ENCODE measurements at places on chromosomes 2 and 18. TPM values are rescaled to one million over a fixed set of nuclear protein-coding genes. Genes with fewer than 3 reads are reported as not detected.

DNA sequence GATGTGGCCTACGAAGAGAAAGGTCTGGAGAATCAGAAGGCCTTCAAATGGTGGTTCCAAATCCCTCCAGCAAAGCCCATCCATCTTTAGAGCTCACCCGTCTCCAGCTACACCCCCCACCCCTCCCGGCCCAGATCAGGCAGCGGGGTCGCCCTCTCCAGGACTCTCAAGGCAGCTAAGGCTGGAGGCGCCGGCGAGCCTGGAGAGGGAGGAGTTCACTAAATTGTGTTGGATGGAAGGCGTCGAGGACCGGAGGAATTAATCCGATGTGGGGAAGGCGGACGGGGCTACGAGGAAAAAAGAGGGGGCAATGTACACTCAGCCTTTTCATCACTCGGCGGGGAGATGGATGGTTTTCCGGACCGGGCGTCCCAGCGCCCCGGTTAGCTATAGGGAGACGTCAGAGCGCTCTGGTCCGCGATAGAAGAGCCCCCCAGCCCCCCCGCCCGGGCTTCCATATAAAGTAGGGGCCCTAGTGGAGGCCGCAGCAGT, at the start of gene GRP:
Gene GRP, plus strand, starts transcription at position 487 of the 492 bp plus-strand sequence. CDS start 108 bp downstream, outside the sequence.
- H3K27ac ChIP-seq: no peak within 1 kb of the TSS
- no peaks in the 10 kb centered on the region for H3K36me3 ChIP-seq
- DNase-seq: no peak
- peaks cover 3% of the 10 kb centered on the region for H3K4me1 ChIP-seq
- peaks cover 74% of the 10 kb centered on the region for H3K27me3 ChIP-seq
- H3K4me3 ChIP-seq: no peak within 1 kb of the TSS

UNC80 gene
- not detected for total RNA-seq

DNA sequence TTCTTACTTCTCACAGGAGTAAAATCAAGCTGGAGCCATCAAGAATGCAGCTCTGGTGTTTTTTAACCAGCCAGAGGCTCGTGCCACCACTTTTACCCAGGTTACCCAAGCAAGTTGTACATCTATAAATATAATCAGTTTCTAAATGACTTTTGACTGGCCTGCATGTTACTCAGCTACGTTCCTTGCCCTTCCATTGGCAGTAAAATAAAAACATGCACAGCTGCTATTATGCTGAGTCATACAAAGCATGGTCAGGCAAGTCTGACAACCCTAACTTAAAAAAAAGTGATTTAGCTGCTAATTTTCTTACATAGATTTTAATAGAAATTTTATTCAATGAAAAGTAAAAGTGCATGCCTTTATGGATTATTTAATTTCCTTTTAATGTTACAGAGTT, 111.7 kb upstream of the CSRNP3 start:
- no peaks in the 10 kb centered on the region for H3K36me3 ChIP-seq
- DNase-seq: no peak
- peaks cover 6% of the 10 kb centered on the region for H3K27me3 ChIP-seq
- H3K4me3 ChIP-seq: no peak overlapping the region
- H3K4me1 ChIP-seq: no peaks in the 10 kb centered on the region

DNA sequence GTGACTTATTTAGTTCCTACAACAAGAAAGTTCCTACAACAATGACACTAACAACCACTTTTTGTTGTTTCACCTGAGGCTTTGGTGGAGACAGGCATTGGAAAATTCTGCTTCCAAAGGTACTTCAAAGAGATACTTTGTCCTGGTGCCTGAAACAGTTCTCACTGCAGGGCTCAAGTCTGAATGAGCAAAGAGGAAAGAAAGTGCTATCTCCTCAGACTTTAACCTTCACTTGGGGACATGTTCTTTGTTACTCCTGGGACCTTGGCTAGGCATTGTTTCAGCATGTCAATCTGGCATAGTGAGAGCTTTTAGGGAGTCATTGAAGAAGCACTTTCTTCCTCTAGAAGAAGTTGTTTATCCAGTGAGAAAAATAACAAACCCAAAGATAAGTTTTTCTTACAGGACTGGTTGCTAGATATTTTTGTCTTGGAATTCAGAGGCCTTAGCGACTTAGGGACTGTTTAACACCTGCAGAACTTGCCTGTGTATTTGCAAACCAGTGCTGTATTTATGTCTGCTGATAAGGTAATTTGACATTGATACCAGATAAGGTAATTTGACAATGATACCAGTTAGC, 12.2 kb downstream of the MDH1 start:
- H3K27me3 ChIP-seq: no peaks in the 10 kb centered on the region
- no peaks in the 10 kb centered on the region for H3K4me1 ChIP-seq
- peaks cover 28% of the 10 kb centered on the region for H3K36me3 ChIP-seq
- H3K4me3 ChIP-seq: no peak overlapping the region

KCNG2 gene
- total RNA-seq: not detected

DOCK10 gene
- 273 TPM for total RNA-seq

WIPF1 gene
- 480 TPM for total RNA-seq

PDE11A gene
- not detected for total RNA-seq

QPCT gene
- total RNA-seq: 1.1 TPM

DNA sequence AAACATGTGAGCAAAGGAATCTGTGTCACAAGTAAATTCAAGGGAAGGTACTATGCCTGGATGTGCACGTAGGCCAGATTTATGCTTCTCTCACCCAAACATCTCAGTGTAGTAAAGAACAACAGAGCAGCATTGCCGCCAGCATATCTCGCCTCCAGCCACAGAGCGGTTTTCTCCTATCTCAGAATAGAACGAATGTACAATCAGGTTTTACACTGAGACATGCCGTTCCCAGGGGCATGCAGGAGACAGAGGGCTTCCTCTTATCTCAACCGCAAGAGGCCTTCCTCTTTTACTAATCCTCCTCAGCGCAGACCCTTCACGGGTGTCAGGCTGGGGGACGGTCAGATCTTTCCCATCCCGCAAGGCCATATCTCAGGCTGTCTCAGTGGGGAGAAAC, 175.3 kb downstream of the RPIA start:
- H3K4me3 ChIP-seq: no peak overlapping the region
- H3K27me3 ChIP-seq: peaks cover 32% of the 10 kb centered on the region
- no peak overlapping the region for H3K27ac ChIP-seq
- H3K4me1 ChIP-seq: peaks cover 7% of the 10 kb centered on the region

- no peaks in the 10 kb centered on the region for H3K36me3 ChIP-seq
- no peak overlapping the region for H3K27ac ChIP-seq
- no peak for DNase-seq
- H3K4me1 ChIP-seq: no peaks in the 10 kb centered on the region
These were observed 81.9 kb upstream of the VWC2L start for GRCh38 chr2:214328941-214329340.

DNA sequence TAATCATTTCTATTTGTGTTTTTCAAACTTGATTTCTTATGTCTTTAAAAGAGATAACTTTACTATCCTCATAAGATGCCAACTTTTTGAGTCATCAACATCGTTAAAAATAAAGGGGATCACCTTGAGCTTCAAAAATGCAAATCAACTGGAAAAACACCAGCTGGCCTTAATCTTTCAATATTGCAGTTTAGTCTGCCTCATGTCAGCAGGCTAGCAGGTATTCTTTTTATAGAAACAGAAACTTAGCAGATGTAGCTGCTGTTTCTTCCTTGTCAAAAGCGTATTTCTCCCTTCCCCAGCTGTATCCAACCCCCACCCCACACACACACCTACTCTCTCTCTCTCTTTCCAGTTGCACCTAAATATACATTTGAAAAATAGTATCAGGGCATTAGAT, 154.1 kb upstream of the ZNF804A start:
- no peak overlapping the region for H3K27ac ChIP-seq
- no peaks in the 10 kb centered on the region for H3K36me3 ChIP-seq
- H3K27me3 ChIP-seq: no peaks in the 10 kb centered on the region
- no peaks in the 10 kb centered on the region for H3K4me1 ChIP-seq

GRCh38 chr2:73852020-73852419, 23.3 kb downstream of the STAMBP start:
- no peak overlapping the region for H3K4me3 ChIP-seq
- no peak for DNase-seq
- H3K36me3 ChIP-seq: peaks cover 35% of the 10 kb centered on the region
- no peak overlapping the region for H3K27ac ChIP-seq
- H3K27me3 ChIP-seq: no peaks in the 10 kb centered on the region

- no peak overlapping the region for H3K27ac ChIP-seq
- no peaks in the 10 kb centered on the region for H3K36me3 ChIP-seq
- H3K4me1 ChIP-seq: peaks cover 5% of the 10 kb centered on the region
These were observed 30.1 kb upstream of the ITGA6 start for GRCh38 chr2:172397148-172397834.

FAM124B gene
- 0.17 TPM for total RNA-seq

DNA sequence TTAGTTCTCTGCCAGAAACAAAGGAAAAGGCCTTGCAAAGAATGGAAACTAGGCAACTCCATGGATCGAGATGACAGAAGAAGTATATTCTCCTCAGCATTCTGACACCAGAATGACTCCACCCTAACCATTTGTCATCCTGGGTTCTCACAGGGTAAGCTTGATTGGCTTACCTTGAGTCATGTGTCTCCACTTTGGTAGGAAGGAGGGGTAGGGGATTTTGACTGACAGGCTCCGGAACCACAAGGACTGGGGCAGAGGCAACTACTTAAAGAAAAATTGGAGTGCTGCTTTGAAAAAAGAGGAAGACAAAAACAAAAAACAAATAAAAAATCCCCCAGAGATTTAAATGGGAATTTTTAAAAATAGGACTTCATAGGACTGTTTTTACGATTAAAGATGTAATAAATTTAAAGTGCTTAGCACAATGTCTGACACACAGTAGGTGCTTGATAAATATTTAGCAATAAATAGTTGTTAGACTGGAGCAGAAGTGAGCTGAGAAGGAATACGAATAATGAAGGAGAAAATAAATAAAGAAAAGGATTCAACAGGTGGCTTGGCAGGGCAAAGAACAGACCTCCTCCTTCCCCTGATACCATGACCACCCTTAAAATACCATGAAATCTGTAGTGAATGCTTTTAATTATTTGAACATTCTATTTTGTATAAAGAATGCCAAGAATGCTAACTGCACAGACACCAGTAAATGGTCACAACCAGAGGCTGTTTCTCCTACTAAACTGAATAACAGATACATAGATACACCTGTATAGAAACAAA, 230.2 kb downstream of the CDCA7 start:
- H3K4me1 ChIP-seq: no peaks in the 10 kb centered on the region
- no peaks in the 10 kb centered on the region for H3K36me3 ChIP-seq
- no peak overlapping the region for H3K4me3 ChIP-seq
- no peak for DNase-seq
- H3K27me3 ChIP-seq: peaks cover 19% of the 10 kb centered on the region

GRCh38 chr2:161825429-161825828, 201.2 kb downstream of the SLC4A10 start:
- H3K27ac ChIP-seq: no peak overlapping the region
- H3K27me3 ChIP-seq: no peaks in the 10 kb centered on the region
- H3K36me3 ChIP-seq: no peaks in the 10 kb centered on the region
- peaks cover 3% of the 10 kb centered on the region for H3K4me1 ChIP-seq

LIMS3 gene
- total RNA-seq: 0.88 TPM

- H3K27me3 ChIP-seq: peaks cover 3% of the 10 kb centered on the region
- no peaks in the 10 kb centered on the region for H3K36me3 ChIP-seq
- H3K27ac ChIP-seq: no peak overlapping the region
- no peak for DNase-seq
These were observed 86.7 kb downstream of the NYAP2 start for GRCh38 chr2:225486236-225486635.

DNA sequence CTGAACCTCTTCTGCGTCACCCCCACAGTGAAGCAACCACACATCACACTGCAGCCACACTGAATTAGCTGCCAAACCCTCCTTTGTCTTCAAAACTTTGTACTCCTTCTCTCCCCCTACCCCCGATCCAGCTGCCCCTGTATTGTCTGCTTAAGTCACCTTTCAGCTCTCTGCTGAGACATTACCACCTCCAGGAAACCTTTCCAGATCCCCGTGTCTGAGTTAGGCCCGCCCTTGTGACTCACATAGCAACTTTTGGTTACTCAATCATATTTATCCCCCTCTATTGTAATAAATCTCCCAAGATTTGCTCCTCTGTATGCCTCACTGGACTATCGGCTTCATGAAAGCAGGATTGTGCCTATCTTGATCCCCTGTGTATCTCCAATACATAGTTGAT, 82.8 kb upstream of the CDCA7 start:
- peaks cover 3% of the 10 kb centered on the region for H3K36me3 ChIP-seq
- no peak for DNase-seq
- H3K27me3 ChIP-seq: peaks cover 11% of the 10 kb centered on the region
- no peak overlapping the region for H3K4me3 ChIP-seq
- H3K27ac ChIP-seq: no peak overlapping the region
- no peaks in the 10 kb centered on the region for H3K4me1 ChIP-seq

DNA sequence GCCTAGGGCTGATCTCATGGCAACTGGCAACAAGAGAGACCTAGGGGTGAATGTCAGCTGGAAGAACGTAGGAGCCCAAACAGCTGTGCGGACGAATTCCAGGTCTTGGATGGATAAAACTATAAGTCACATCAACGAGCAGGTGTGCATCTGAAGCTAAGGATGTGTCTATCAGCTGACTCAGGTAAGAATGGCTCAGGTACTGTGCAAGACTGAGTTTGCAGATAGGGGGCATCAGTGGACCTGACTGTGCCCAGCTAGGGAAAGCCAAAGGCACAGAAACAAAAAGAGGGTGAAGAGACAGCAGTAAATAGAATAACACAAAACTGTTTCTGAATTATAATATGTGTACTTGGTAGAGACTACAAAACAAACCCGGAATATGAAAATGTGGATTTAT, 357.3 kb downstream of the ZEB2 start:
- peaks cover 2% of the 10 kb centered on the region for H3K4me1 ChIP-seq
- no peak for DNase-seq
- no peaks in the 10 kb centered on the region for H3K36me3 ChIP-seq
- H3K27ac ChIP-seq: no peak overlapping the region
- no peak overlapping the region for H3K4me3 ChIP-seq

DNA sequence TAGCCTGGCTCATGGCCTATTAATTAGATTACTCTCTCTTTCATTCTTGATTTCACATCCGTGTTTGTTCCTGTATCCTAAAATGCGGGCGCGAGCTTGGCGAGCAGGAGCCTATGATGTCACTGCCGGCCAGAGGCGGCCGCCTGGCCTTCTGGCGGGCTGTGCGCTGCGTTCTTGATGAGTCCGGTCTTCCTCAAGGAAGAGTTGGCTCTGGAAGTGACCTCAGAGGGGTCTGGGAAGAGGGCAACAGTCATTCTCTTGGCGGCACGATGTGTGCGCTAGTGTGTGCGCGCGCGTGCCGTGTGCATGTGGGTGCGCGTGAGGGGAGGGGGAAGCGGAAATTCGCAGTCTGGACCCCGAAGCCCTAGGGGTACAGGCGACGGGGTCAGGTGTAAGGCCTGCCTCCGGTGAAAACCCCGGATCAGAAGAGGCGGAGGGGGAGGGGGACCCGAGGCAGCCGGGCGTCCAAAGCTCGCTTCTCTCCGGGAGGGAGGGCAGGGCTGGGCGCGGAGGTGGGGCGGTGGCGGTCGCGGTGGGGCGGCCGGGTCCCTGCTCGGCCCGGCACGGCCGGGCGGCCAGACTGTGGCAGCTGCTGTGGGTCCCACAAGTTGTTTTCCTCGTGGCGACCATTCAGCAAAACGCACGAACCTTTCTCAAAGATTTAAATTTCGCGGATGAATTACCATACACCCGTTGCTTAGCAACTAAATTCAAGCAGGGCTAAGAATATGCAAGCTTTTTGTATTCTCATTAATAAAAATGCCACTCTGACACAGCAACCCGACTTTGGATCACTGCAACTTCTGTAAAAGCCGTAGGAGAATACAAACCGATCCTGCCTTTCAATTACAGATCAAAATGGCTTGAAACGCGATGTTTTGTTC, 8.4 kb downstream of the POU3F3 start:
- H3K27me3 ChIP-seq: peaks cover 84% of the 10 kb centered on the region
- H3K4me3 ChIP-seq: peak overlapping the region; percentile 5
- DNase-seq: no peak
- H3K4me1 ChIP-seq: peaks cover 7% of the 10 kb centered on the region

ARHGAP28 gene
- total RNA-seq: not detected

Data from activated naive CD8-positive, alpha-beta T cell treated with anti-CD3 and anti-CD28 coated beads, Interleukin-2, amount 10 ng/mL, durations not matched to agents 7 days and 5 days (primary cell).